ENCODE measurements at places on chromosomes 11 and 22.
A peak's percentile ranks its signal among the peaks of the same experiment; 100 is the strongest.

GRCh38 chr11:120914601-120915000 is 109.3 kb upstream of the TBCEL start:
- DNase-seq: no peak

GRCh38 chr22:36160499-36160942 is at the start of gene APOL3:
Gene APOL3 (minus strand): TSS chr22:36160755. CDS start chr22:36149055, 11,700 bp downstream.
- peak; percentile 79 for DNase-seq

DNA sequence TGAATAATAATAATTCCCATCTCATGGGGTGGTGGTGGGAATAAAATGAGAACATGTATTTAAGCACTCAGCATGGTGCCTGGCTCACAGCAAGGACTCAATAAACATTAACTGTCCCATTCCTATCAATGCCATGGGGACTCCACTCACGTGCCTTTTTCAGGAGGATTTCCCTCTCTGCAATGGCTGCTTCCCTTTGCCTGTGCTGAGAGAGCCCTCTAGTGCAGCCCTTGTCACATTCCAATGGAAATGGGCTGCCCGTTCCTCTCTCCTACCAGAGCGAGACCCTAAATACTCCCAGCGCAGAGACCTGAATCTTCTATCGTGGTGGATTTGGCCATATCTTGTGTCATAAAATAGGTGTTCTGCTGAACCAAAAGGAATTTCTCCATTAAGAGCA is 621.5 kb upstream of the B3GAT1 start:
- no peak for DNase-seq

GRCh38 chr22:40648386-40648785 is 11.9 kb upstream of the MRTFA start:
- no peak for DNase-seq

- no peak for DNase-seq
Measured at GRCh38 chr11:33515347-33515746, 185.3 kb downstream of the C11orf91 start.

DNA sequence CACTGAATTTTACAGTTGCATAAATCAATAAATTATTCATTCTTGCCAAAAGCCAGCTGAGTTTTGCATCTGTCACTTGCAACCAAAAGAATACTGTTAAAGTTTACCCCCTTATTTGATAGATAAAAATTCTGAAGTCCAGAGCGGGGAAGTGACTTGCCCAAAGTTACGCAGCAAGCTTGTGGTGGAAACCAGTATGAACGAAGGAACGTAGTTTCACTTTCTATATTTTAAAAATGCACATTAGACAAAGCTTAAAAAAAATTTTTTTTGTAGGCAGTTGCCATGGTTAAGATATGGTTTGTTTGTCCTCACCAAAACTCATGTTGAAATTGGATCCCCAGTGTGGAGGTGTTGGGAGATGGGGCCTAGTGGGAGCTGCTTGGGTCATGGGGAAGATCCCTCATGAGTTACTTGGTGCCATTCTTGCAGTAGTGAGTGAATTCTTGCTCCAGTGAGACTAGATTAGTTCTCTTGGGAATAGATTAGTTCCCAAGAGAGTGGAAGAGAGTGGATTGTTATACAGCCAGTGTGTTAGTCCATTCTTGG is 46.3 kb upstream of the SEZ6L start:
- no peak for DNase-seq

DNA sequence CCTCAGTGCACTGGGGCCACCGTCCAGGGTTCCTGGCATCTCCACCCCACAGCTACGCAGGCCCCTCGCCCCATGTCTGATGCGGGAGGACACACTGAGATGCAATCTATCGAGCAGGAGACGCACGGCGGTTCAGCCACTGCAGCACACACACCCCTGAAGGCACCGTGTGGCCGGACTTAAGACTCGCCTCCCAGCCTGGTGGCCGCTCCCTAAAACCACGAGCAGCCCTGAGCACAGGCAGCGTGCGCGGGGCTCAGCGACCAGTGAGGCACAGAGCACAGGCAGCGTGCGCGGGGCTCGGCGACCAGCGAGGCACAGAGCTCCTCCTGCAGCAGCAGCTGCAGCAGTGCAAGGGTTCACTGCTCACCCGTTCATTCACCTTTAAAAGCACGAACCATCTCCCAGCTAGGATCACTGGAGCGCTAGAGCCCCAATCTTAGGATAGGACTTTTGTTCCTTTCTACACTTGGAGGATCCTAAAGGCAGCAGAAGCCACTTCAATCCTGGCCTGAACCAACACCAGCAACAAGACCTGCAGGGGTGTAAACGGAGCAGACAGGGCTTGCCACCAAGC is 31.4 kb downstream of the TOLLIP start:
- DNase-seq: no peak
